Keratinocyte (primary cell): ENCODE measurements at places on chromosomes 2 and 18. TPM values are rescaled to one million over a fixed set of nuclear protein-coding genes. Genes with fewer than 3 reads are reported as not detected.

- DNase-seq, result no peak
These were observed 26.6 kb upstream of the ITGA4 start for GRCh38 chr2:181430406-181431118.

- DNase-seq, result peak; percentile 50
These were observed 133.0 kb downstream of the WDSUB1 start for GRCh38 chr2:159153463-159153862.

DNA sequence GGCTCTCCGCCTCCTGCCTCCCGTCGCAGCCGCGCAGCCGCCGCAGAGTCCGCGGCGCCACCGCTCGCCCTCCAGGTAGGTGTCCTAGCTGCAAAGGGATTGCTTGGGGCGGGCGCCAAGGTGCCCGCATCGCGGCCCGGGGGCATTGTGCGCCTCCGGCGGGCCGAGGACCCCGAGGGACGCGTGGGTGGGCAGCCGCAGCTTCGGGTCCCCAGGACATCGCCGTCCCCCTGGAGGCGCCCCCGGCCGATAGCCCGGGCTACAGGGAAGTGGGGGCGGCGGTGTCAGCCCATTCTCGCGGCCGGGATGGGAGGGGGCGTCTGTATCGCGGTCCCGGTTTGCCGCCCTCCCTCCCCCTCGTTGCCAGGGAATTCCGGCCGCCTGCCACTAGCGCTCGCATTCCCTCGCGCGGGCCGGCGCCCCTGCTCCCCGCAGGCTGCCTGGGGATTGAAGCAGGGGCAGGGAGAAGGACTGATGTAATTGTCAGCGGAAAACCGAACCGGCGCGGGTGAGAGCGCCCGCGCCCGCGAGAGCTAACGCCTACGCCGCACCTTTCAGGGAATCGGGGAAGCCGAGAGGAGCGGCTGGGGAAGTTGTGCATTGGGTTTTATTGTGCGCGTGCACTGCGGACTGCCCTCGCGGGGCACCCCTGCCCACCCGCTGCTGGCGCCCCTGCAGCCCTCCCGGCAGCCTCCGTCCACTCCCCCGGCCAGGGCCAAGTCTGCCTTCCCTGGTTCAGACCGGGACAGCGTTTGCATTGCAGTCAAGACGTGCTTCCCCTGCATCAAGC lies 483 bp downstream of the OSBPL6 start:
- no peak for DNase-seq

Gene EIF2AK3
- polyA plus RNA-seq, result 7.6 to 10.9 TPM (median 7.9 TPM) in 3 replicates

DNA sequence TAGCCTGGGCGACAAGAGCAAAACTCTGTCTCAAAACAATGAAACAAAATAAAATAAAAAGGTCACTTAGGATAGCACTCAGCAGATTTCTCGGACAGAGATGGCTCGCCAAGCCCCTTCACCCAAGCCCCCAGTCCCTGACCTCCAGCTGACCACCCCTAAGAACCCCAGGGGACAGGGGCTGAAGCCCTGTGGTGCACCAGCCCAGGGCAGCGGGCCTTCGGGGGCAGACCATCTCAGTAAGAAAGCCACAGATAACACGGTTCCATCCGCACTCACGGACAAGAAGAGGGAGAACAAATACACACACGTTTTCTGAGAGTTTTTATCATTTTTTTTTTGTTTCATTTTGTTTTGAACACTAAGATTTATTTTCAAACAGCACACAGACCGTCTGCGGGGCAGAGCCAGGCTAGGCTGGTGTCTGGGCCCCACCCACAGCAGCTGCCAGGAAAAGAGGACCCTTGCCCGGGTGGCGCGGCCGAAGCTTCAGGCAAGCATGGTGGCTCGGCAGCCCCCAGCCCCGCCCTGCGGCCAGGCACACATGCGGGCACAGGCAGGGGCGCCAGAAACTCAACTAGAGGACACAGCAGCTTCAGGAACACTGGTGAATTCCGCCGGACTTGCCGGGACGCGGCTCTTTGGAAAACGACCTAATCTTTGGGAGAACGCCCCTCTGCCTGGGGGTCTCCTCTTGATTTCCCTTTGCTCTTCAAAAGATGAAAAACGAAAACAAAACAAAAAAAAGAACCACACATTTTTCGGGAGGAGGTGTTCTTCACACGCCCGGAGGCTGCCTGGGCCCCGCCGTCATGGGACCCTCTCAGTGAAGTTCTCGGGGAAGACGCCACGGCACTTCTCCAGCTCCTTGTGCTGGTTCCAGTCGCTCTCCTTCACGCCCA lies 59.0 kb downstream of the BIN1 start:
- no peak for DNase-seq

DNA sequence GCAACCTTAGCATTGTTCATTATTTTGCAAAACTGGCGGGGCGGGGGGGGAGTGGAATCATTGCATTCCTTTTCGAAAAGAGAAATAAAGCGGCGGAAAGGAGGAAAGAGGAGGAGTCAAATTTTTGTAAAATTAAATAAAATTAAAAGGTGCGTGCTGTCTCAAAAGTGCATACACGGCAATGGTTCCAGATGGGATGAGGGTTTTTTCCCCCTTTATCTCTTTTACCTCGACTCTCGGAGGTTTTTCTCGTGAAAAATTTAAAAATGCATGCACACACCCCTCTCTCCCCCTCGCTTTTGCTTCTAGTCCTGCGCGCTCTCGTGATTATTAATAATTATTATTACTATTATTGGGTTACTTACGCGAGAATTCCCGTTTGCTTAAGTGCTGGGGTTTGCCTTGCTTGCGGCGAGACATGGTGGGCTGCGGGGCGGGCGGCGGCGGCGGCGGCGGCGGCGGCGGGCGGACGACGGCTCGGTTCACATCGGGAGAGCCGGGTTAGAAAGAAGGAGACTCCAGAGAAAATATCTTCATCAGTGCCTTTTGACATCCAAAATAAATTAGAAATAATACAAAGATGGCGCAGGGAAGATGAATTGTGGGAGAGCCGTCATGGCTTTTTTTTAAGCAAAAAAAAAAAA lies 481 bp downstream of the BCL11A start:
- no peak for DNase-seq

- DNase-seq, result no peak
These were observed 124.8 kb upstream of the NYAP2 start for GRCh38 chr2:225274751-225275150.

GRCh38 chr2:215535741-215536140 lies 99.9 kb upstream of the FN1 start:
- DNase-seq, result no peak

DNA sequence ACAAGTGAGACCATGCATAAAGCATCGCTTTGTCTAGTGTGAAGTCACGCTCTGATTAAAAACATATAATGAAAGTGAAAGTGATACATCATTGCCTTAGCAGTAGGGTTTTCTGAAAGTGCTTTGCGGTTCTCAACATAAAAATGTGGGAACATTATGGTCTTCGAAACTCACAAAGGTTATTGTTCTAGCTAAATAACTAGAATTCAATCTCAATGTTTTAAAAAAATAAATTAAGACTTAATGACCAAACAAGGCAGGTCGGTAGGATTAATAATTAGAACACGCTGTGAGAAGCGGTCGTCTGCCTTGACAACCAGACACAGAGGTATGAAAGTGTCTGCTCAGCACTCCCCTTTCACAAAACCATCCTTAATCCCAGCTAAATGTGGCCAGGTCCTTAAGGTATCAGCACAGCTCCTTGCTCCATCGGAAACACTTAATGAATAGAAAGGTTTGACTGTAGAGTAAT lies 42.2 kb downstream of the KLHL14 start:
- no peak for DNase-seq

- no peak for DNase-seq
These were observed 194.4 kb upstream of the ID2 start for GRCh38 chr2:8487461-8487932.

Gene IGFBP5
- polyA plus RNA-seq, result 0.15 to 3.2 TPM (median 1.1 TPM) in 3 replicates

GRCh38 chr2:211141646-211142045 lies 585.2 kb downstream of the CPS1 start:
- no peak for DNase-seq

DNA sequence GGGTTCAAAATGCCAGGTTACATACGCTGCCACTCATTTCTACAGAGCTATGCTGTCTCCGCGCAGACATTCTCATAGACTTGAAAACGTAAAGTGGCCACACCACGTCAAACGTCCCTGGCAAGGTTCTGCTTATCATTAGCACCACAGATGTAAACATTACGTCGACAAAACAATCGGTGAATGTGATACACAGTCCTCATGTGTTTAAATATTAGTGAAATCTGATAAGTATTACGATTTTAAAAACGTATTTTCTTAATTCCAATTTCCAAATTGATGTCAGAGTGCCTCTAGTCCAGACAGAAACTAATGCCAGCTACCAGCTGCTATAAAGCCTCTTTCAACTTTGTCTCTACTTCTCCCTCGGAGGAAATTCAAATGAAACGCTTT lies 1.2 kb downstream of the STK17B start:
- no peak for DNase-seq

- DNase-seq, result no peak
These were observed 8.5 kb downstream of the MEIS1 start for GRCh38 chr2:66443186-66443978.

DNA sequence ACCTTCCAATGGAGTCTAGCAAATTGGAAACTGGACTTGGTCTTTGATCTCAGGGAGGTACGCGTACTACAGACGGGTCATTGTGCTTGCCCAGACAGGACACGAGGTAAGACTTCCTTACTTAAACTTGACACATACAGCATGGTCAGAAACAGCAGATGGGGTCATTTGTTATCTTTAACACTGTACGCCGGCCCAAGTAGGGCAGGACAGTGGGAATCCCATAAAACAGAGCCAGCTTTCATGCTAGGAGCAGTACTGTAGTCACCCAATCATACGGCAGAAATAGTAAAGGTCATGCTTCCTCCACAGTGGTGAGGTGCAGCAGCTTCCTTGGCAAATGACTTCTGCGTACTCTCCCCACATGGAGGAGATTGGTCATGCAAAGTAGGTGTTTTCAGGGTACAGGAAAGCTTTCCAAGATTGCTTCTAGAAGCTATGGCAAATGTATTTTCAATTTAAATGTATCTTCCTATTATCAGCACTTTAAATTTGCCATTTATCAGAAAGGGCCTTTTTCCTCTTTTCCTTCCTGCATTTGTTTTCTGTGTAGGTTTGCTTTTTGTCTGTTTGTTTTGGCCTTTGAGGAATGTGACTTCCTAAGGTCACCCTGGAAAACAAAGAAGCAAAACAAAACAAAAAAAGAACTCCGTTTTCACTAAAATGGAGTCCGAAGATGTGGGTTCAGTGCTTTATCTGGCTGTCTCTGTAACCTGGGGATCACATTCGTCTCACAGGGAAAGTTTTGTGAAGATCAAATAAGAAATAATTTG lies 74.0 kb upstream of the DSG1 start:
- no peak for DNase-seq

DNA sequence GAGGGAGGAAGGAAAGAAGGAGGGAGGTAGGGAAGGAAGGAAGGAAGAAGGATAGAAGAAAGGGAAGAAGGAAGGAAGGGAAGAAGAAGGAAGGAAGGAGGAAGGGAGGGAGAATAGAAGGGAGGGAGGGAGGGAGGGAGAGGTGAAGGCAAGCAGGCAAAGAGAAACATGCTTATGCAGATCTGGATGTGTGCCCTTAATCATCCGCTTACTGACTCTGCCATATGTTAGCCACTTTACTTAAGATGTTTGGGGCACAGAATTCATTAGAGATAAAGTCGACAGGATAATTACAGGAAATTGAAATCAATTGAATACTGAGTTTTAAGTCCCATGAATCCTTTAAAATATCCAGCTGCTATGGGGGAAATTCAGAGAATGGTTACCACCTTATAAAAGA lies 334.2 kb downstream of the GRB14 start:
- no peak for DNase-seq

DNA sequence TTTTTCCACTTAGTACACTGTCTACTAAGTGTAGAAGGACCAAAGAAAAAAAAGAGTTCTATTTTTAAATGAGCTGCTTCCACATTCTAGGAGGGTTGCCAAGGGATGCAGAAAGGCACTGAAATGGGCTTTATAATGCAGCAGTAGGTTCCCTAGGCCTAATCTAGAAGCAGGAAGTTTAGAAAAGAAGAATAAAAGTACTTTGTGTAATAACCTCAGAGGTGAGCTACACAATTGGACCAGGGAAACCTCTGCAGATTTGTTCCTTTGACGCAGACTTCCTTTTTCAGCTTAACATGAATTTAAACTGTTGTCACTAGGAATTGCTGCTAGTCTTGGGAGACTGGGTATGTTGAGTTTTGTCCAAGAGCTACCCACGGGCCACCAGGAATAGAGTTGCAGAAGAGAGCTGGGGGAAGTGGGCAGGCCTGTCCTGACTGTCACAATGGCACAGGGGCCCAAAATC lies 34.6 kb upstream of the RAB1A start:
- DNase-seq, result no peak
